Iris pigment epithelial cell (primary cell): ENCODE measurements at places on chromosomes 3 and 15.

- DNase-seq: no peak
These were observed 222.1 kb upstream of the POU1F1 start for GRCh38 chr3:87498358-87499080.

- DNase-seq: no peak
These were observed 1.3 kb downstream of the RAP2B start for GRCh38 chr3:153163393-153163724.

- DNase-seq: peak; percentile 96
These were observed 51.7 kb downstream of the ARNT2 start for GRCh38 chr15:80455668-80456442.

- DNase-seq: no peak
These were observed 6.6 kb upstream of the TTLL3 start for GRCh38 chr3:9803494-9803893.

DNA sequence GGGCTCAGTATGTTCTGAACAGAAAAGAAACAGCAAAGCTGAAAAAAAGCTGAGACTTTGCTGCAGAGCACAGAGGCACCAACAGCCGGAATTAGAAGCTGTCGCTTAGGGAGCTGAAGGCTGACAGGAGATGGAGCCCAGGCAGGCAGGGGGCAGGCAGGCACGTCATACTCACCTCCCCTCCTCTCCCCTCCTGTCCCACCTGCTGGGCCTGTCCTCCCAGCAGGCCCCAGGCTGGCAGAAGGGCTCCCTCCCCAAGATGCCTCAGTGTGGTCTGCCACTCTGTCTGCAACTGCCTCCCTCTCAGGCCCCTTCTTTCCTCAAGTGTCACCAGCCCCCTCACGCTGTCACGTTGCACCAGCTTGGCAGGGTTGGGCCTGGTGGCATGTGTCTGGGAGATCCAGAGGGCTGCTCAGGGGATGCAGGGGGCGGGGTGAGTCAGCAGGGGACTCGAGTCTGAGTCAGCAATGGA lies 3.2 kb upstream of the ANKRD63 start:
- DNase-seq: no peak

GRCh38 chr15:88400084-88400483 lies 67.1 kb downstream of the MRPL46 start:
- no peak for DNase-seq

- no peak for DNase-seq
These were observed 132.3 kb downstream of the LMLN start for GRCh38 chr3:198092276-198092675.

DNA sequence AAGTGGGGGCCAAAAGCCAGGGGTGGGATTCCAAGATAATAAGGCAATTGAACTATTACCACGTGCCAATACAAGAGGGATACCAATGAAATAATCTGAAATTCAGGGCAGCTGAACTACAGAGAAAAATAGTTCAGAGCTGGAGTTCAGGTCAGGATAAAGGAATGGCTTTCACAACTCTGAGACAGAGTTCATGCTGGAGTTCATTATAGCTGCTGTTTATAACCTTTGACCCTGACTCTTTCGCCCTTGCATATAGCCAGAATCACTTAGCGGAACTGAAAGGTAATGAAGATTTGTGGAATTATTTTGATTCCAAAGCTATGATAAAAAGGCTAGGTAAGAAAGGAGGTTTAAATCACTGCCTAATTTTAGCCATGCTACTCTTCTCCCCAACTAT lies 55.5 kb upstream of the LRRN1 start:
- DNase-seq: no peak

DNA sequence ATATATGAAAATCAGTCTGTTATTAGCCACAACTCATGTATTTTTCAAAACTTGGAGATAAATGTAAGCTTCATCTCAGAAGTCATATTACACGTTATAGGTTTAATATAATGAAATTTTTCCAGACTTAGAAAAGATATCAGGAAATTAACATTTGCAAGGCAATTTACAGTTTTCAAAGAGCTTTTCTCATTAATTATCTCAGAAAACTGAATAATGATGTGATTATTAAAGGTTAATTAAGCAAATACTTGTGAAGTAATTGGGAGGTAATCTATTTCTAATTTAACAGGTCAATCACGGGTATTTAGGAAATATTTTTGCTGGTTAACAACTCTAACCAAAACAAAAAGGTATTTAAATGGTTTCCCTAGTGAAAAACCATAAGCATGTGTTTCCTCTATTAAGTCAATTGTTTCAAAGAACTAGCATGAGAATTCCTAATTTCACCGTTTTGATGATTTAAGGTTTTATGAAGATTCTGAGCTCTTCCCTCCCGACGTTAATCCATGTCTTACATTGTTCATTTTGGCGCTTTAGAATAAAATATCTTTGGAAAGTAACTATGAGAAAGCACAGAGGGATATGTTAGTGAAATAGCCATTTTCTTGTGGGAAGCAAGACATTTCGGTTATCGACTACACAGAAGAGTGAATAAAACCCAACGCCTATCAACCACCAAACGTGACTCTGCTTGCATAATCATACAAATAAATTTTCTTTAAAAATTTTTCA lies 1.5 kb upstream of the NEO1 start:
- no peak for DNase-seq

GRCh38 chr3:131431754-131432153 lies 50.2 kb downstream of the NUDT16 start:
- no peak for DNase-seq

DNA sequence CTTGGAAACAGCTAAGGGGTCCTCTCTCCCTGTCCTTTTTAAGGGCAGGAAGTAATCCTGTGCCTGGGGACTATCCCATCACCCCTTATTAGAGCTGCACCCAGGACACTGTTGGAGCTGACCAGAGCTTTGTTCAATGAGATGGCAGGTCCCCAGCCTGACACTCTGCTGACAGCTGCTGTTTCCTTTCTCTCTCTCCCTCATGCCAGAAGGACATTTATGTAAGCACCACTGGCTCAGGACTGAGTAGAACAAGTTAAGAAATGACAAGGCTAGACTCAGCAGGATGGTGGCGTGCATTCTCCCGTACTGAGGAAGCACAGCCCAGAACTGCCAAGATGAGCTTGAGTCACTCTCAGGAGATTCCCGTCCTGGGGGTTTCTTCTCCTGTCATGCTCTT lies 17.3 kb downstream of the GJD2 start:
- no peak for DNase-seq

DNA sequence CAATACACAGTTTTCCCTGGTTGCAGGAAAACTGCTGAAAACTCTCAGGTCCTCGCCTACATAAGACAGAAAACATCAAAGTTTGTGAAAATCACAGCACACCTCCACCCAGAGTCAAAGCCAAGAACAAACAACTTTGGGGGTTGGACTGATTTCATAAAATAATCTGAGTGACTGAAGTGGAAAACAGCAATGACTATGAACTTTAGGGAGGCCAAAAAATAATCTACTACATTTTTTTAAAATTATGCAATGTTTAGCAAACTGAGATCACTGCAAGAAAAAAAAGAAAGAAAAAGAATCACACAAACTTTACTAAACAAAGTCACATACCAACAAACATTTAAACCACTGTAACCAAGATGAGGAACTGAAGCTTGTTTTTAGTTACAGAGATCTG lies 15.9 kb upstream of the FOXP1 start:
- DNase-seq: peak; percentile 58

DNA sequence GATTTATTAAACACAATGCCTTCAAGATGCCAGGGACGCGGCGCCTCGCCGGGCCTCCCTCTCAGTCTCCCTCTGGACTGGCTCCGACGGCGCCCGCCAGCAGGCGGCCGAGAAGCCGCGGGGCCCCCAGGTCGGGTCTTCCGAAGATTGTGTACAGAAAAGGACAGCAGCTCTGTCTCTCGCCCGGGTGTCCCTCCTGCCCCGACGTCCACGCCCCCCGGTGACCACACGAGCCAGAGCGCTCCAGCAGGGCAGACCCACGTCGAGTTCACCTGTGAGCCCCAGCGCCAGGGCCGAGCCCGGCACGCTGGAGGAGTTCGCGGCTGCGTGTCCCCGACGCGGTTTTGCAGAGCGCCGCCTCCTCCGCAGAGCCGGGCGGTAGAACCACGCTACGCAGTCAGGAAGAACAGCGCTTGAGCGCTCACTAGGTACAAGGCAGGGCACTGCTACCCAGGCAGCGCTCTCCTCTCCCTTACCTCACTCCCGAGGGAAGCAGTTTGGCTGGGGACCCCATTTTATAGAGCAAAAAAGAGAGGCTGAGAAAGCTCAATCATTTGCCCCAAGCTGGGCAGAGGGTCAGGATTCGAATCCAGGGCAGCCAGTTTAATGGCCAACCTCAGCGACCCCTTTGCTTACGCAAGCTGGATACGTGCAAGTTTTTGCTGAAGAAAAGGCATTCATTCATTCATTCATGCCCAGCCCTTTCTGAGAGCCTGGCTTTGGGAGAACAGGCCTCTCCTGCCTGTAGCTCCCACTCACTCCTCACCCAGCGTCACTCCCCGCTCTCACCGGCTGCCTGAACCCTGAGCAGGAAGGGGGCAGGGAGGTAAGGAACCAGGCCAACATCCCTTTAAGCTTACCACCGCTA lies 3.0 kb upstream of the TLE3 start:
- peak; percentile 80 for DNase-seq

DNA sequence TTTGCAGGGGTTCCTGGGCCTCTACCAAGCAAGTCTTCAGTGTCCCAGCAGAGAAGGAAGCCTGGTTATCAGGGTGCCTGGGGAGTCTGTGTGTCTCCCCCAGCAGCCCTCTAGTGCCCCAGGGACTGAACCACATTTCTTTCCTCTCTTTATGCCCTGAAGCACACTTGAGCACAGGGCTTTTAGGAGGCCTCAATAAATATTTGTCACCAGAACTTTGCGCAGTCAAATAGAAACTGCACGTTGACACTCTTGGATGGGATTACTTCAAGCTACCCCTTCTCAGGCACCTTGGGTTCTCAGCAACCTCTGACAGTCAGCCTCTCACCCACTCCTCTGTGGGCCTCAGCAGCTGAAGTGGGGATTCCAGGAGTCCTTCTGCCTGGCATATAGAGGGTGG lies 226.6 kb upstream of the HES1 start:
- DNase-seq: no peak
